ENCODE measurements at places on chromosomes 6 and 20.

DNA sequence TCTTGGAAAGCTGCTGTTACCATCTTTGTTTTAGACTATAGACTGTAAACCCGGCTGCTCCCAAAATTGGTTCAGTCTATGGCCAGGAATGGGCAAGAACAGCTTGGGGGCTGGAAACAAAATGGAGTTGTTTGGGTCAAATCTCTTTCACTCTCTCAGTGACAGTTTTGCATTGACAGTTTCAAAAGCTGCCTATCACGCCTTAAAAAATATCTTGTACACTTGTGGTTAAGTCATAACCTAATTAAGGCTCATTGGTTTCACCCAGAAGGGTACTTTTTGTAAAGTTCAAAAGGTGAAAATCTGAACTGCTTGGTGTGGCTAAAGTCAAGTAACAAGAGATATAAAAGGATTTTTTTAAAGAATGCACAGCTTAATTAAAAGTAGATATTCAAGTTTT lies 76.1 kb upstream of the PRL start:
- no peak for DNase-seq

DNA sequence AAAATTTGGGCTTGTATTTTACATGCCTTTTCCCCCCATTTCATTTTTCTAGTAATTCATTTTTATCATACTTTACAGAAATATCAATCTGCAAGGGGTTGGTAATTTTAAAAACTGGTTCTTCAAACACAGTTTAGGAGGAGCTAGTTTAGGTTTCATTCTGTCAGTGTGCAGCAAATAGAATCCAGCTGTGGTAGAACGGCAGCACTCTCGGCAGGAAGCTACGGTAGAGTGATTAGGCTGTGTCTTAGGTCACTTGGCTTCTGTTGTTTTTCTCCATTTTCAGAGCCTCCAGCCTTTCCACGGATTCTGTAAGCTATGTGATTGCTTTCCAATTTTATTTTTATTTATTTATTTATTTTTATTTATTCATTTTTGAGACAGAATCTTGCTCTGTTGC lies 32.7 kb downstream of the TLDC2 start:
- DNase-seq, result no peak

- DNase-seq, result peak; percentile 94
These were observed 26.7 kb downstream of the SAYSD1 start for GRCh38 chr6:39088331-39088730.

GRCh38 chr6:33206027-33206863 lies 1.8 kb downstream of the HSD17B8 start:
- DNase-seq, result no peak

DNA sequence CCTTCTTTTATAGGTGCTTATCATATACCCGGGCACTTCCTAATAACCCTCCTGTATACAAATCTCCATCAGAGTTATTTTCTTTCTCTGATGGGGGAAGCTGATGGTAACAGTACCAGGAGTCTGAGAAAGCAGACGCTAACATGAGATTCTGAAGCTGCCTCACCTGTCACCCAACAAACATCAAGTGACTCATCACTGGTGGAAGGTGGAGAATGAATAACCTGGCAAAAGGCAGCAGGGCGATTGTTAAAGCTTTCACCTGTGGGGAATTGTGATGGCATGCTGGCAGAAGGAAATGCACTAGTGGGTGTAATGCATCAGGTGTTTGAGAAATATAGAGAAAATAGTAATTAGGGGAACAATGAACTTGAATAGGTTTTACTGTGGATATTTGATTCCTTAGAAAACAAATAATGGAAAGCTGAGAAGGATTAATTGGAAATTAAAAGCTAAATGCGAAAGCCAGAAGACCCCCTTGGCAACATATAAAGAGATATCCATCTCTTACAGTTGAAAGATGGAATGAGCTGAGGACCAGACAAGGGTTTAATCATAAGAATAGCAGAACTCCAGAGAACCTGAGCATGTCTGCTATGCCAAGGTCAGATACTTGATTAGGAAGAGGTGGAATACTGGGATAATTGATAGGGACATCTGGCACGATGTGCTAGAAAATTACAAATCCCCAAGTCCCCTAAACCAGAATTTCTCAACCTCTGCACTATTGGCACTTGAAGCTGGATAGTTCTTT lies 517.1 kb downstream of the PKHD1 start:
- no peak for DNase-seq

DNA sequence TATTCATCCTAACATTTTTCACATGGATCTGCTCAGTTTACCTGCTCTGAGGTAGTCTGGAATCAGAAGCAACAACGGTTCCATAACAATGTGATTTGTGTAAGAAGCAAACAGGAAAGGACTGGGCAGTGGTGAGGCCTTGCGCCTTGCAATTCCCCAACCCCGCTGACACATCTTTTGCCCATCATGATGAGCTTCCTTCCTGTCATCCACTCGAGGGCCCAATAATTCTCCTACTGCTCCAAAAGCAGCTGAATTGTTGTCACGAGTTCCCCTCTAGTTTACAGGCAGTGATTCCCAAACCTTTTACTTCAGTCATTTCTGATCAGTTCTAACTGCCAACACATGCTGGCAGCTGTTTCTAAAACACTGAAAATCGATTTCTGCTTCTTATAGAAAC lies 22.9 kb downstream of the STX7 start:
- peak; percentile 12 for DNase-seq

DNA sequence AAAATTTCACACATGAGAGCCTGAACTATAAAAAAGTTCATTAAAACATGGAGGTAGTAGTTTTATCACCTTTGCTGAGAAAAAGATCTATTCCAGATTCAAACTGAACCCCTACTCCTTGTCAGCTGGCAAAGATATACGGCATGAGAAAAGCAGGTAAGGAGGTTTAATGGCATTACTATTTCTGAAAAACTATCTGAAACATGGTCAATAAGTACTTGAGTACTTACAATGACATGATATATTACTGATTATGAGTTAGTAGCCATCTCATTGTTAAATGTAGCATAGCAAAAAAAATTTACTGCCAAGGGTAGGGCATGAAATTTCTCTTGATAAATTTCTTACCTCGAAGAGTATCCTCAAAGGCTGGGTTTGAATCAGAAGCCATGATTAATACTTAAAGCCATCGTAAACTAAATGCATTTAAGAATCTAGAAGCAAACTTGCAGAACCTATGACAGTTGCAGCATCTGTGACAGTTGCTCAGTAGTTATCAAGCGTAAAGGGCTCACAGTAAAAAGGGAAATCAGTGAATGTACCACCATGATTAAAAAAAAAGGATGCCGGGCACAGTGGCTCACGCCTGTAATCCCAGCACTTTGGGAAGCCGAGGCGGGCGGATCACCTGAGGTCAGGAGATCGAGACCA lies 8.7 kb downstream of the SLC17A5 start:
- DNase-seq, result no peak

GRCh38 chr6:14287707-14288106 lies 170.1 kb downstream of the CD83 start:
- DNase-seq, result no peak

- no peak for DNase-seq
These were observed 57.0 kb upstream of the GNRH2 start for GRCh38 chr20:2986466-2986865.

DNA sequence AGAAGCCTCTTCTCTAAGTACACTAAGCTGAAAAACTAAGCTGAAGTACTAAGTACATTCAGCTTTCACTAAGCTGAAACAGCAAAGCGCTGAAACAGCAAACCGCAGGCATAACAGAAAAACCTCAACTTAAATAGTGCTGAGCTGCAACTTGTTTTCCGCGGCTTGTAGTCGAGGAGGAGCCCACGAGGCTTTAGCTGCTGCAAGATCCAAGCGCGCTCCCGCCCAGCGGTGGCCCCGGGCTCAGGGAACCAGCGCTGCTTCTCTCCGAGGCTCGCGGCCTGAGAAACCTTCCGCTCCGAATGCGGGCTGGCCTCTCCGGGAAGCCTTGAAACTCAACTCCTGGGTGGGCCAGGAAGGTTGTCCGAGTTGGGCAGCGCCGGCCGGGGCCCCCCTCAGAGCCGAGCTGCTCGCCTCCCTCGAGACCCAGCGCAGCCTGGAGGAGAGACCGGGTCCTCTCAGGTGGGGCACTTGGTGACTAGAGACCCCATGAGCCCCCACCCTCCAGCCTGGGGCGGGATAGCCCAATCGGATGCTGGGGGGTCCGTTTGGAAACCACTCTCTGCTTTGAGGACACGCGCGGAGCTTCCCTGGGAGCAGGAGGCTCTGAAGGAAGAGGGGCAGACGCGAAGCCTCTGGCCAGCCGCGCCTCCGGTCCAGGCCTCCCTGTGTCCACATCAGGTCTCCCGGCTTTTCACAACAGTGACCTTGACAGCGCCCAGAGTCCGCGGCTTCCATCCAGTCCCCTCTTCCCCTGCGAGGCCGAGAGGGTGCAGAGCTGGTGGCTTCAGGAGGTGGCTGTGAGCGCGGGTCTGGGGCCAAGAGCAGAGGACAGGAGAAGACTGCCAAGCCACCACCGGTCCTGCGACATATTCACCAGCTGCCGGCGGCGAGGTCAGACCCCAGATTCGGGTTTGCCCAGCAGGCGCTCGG lies 38.1 kb upstream of the HLA-E start:
- DNase-seq, result peak; percentile 79

DNA sequence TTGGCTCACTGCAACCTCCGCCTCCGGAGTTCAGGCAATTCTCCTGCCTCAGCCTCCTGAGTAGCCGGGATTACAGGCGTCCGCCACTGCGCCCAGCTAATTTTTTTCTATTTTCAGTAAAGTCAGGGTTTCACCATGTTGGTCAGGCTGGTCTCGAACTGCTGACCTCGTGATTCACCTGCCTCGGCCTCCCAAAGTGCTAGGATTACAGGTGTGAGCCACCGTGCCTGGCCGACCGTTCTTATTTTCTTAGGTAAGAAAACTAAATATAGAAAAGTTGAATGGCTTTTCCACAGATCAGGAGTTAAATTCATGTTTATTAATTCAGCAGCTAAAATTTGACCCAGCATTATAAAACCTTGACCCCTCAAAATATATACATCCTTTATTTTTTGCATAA lies 238.7 kb downstream of the TRDN start:
- DNase-seq, result no peak

DNA sequence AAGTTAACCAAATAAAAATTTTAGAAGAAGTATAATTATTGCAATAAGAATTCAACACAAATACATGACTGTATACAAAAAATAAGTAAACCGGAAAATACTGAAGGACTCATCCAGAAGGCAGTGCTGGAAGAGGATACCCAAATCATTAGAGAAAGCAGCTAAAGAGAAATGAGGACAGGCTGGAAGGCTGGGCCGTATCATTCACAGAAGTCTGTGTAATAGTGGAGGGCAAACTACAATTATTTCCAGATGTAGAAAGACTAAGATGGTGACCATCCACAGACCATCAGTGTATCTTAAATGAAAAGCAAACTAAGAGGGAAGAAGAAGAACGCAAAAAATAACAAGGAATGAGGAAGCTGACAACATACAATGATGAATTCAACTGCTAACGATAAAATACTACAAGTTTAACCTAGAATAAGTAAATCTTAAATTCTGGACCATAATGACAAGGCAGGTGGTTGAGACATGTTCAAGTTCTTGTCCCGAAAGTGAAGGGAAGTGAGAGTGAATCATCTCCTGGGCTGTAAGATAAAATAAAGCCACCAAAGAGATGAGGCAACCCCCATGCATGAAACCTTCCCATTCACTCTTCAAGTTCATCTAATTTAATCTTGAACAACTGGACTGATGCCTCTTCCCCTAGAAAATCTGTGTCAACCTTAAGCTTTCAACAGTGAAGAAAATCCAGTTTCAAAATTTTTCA lies 71.5 kb downstream of the SLC23A2 start:
- no peak for DNase-seq

- no peak for DNase-seq
These were observed 20.7 kb upstream of the ASIP start for GRCh38 chr20:34220561-34220960.

DNA sequence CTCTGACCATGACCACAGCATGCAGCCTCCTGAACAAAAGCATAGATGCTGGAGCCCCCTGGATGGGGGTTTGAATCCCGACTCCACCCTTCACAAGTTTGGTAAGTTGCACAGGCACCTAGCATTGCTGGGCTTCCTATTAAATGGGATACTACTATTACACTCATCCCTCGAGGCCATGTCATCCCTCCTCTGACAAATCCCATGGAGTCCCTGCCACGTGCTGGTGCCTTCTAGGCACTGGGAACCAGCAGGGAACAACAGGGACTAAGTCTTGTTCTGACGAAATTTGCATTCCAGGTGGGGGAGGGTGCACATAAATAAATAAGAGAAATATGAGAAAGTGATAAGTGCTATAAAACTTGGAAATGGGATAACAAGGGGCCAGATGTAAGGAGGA lies 15.3 kb upstream of the SIRPA start:
- DNase-seq, result no peak

DNA sequence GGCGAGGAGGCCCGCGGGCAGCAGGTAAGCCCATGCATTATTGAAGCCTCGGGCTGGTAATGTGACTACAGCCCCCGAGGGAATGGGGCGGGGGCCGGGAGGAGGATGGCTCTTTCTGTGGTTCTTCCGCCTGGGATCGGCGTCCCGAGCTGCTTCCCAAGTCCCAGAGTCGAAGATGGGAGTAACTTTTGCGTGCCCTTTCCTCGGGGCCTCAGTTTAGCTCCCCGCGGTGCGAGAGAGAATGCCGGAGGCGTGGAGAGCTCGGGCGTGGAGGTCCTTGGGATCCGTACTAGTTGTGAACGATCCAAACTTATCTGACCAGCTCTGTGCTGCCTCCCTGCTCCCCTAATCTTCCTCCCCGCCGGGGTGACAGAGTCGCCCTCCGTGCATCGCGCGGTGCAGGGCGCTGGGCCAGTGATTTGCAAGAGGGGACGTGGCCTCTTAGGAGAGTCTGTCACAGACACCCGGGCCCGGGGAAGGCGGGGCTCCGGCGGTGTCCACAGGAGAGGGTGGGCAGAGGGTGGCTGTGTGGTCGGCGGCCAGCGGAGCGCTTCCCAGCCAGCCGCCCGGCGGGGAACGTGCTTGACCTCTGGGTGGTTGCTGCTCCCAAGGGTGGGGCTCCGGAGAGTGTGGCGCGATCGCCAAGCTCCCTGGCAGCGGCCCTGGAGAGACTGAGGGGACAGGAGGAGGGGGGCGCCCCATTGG lies 815 bp downstream of the UTRN start:
- DNase-seq, result peak; percentile 65

- DNase-seq, result no peak
These were observed 124.2 kb downstream of the SLC24A3 start for GRCh38 chr20:19336631-19337030.

GRCh38 chr6:11318835-11319813 lies 86.7 kb upstream of the NEDD9 start:
- no peak for DNase-seq

DNA sequence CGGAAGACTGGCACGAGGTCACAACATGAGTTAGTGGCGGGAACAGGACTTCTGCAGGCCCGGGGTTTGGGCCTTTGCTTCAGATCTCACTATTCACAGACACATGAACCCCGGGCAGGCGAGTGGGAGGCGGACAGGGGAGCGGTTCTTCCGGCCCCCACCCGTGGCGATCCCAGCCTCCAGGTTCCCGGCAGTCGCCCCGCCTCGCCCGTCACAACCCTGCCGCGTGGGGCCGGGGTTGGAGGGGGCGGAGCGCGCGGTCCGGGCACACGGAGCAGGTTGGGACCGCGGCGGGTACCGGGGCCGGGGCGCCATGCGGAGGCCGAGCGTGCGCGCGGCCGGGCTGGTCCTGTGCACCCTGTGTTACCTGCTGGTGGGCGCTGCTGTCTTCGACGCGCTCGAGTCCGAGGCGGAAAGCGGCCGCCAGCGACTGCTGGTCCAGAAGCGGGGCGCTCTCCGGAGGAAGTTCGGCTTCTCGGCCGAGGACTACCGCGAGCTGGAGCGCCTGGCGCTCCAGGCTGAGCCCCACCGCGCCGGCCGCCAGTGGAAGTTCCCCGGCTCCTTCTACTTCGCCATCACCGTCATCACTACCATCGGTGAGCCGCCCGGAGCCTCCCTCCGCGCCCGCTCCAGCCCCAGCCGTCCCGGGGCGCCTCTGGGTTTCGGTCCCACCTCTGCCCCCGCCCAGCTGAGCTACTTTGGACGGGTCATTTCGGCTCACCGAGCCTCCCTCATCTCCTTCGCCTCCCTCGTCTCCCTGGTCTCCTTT lies at the start of gene KCNK15:
Gene KCNK15 (plus strand): TSS at position 268 of the 769 bp plus-strand sequence. CDS start 46 bp downstream, at position 314.
- peak; percentile 73 for DNase-seq
